ENCODE measurements at places on chromosomes 7 and 10.

DNA sequence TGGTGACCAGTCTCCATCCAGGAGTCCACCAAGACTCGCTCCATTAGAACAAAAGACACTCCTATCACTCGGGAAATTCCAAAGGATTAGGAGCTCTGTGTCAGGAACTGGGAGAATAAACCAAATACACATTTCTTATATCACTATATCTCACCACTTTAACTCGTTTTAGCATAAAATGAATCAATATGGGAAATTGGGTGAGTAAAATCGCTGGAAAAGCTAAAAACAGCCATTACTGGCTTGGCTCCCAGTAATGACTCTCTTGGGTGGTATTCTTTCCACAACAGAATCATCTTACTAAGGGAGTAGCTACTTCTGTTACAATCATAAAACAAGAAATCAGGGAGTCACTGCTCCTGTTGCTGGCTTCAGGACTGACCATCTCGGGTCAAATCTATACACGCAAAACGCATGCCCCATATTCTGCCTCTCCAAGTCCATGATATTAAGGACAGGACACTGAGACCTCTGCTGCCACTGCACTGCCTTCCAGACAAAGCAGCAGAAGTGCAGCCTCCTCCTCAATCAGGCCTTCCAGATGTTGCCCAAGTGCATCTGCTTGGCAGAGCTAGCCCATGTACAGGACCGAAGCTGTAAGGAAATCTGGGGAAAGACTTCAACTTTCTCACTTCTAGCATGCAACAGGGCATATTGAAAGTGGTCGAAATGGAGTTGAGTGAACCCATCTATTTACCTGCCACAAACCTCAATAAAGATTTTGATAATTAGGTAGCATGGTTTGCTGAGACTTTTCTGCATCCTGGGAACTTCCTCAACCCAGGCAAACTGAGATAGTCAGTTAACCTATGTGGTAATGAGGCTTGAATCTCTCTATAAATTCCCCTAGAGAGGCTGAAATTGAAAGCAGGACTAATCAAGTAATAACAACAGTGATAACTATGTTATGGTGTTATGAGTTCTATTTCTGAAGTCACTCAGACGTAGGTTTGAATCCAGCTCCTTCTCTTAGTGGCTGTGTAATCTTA, 14.4 kb upstream of the PANK1 start:
- DNase-seq, result no peak

DNA sequence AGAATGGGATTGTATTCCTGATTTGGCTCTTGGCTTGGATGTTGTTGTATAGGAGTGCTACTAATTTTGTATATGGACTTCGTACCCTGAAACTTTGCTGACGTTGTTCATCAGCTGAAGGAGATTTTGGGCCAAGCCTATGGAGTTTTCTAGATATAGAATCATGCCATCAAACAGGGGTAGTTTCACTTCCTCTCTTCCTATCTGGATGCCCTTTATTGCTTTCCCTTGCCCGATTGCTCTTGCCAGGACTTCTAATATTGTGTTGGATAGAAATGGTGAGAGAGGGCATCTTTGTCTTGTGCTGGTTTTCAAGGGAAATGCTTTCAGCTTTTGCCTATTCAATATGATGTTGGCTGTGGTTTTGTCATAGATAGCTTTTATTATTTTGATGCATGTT, 92.3 kb downstream of the CCDC7 start:
- DNase-seq, result no peak

DNA sequence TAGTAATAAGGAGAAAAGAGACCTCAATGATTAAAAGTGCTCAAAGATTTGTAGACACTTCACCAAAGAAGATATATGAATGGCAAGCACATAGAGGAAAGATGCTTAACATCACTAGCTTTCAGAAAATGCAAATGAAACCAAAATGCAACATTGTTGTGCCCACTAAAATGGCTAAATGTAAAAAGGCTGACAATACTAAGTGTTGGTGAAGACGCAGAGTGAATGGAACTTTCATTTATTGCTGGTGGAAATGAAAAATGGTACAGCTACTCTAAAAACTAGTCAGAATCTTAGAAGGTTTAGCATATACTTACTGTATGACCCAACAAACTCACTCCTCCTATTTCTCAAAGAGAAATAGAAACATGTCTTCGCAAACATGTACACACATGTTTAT, 212.9 kb upstream of the PITRM1 start:
- DNase-seq, result no peak

GRCh38 chr10:119768455-119769094, 42.7 kb downstream of the INPP5F start:
- no peak for DNase-seq

DNA sequence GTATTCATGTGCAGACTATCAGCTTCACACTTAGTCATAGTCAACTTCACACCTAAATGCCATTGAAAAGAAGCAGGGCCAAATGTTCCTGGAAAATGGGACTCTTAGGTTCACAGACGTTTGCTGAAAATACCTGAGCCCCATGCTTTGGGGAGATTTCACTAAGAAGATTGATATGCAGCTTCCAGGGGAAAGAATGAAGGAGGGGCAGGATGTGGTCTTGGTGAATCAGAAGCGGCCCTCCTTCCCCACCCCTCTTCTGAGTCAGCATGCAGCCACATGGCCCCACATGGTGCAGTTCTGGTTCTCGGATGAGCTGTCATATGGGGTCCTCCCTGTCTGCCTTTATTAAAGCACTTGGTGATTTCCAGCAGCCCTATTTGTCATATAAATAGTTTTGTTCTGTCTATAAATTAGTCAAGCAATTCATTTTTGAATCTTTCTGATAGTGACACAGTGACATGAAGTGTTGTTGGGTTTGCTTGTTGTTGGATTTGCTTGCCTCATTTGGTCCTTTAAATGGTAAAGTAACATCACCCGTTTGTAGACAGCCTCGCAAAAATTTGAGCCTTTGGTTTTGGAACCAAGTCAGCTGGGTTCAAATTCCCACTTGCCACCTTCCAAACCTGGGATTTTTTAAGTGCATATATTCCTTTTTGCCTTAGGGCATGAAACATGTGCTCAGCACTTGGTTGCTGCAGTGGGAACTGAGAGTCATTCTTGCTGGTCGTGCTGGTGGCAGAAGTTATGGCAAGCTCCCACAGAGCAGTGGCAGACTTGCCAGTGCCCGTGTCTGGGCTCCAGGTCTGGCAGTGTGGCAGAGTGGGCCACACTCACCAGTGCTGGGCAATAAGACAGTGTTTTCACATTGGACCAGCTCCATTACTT, 68.1 kb upstream of the CDK6 start:
- peak; percentile 13 for DNase-seq

DNA sequence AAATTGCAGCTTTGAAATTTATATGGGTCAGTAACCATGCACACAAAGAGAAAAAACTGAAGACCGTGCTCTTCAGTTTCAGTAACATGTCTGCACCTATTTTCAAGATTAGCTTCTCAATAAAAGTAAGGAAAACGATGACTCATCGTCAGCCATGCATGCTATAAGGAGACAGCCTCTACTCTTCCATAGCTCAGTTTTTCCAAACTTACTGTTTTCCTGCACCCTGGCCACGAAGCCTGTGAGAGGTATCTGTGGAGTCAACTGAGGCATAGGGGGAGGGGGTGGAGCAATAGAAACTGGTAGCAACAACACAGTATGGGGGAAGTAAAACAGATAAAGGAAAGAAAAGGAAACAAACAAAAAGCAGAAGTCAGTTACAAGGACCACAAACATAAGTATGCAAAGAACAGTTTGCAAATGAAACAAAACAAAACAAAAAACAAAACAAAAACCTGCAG, 58.0 kb downstream of the PDSS1 start:
- DNase-seq, result no peak

- DNase-seq, result no peak
These were observed 23.6 kb downstream of the GNA12 start for GRCh38 chr7:2820508-2820934.

DNA sequence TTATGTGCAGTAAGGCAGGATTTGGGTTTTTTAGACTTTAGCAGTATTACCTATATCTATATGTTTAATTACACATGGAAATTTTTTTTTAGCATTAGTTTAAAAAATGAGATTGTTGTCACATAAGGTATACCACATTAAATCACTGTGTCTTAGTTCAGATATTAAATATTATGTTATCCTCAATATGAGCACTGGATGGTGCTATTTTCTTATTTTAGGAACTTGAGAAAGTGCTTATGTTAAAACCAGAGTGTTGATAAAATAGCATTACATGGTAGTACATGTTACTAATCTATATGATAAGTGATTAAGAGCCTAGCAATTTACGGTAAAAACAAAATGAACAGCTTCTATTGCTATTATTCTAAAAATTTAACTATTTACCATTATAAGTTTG, 28.8 kb downstream of the MIOS start:
- DNase-seq, result peak; percentile 24

- no peak for DNase-seq
These were observed 14.9 kb upstream of the HSPA12A start for GRCh38 chr10:116757246-116757645.

GRCh38 chr10:7942316-7942715, 112.2 kb upstream of the GATA3 start:
- no peak for DNase-seq

GRCh38 chr10:116925056-116925455, 75.8 kb downstream of the ENO4 start:
- DNase-seq, result no peak

DNA sequence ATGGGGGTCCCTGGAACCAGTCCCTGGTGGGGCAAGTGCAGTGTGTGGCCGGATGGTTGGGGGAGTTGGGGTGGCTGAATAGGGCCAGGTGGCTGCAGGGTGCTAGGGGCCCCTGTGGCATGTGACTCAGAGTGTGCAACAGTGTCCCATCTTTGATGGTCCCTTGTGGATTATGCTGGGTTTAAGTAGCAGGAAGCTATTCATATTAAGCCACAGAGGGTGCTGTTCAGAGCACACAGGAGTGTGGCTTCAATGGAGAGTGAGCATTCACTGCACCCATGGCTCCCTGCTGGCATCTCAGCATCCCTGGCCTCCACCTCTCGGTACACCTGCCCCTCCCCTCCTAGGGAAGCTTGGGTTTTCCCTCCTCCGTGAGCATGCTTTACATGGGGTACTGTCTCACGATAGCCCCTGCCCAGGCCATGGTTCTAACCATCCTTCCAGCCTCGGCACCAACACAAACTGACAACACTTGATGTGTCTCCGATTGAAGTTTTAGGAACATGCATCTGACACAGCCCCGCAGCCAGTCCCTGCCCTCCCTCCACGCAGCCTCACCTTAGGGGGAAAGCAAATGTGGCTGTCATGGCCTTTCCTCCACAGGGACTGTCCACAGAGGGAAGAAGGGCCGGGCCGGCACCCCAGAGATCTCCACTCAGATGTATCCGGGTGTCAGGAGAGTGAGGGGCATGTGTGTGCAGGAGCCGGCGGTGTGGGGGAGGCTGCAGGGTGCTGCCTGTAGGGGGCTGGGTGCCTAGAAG, 30.4 kb upstream of the PPIF start:
- DNase-seq, result no peak

DNA sequence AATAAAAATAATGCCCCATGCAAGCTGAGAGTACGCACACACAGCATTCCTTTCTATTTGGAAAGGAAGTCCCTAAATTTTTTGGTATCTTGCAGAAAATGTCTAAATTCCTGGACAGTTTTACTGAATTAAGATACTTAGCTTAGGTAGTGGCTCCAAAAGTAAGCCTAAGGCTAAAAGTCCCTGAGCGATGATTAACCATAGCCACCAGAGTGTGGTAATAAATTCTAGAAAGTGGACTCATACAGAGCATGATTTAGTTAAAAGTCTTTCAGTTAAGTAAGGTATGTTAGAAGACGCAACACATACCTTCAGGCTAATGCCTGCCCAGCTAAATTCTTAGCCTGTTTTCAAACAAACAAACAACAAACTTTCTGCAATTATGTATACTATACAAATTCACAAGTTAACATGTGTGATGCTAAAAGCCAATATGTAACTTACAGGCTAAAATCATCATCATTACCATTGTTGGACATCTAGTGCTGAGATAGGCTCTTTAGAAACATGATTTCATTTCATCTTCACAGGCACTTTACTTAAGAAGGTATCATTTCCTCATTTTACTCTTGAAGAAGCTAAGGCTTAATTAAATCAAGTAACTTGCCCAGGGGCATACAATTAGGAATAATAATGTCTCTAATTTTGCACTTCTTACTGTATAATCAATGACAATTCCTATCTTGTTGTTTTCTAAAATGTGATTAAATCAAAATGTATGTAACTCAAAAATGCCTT, 261.4 kb upstream of the YAE1 start:
- DNase-seq, result no peak

DNA sequence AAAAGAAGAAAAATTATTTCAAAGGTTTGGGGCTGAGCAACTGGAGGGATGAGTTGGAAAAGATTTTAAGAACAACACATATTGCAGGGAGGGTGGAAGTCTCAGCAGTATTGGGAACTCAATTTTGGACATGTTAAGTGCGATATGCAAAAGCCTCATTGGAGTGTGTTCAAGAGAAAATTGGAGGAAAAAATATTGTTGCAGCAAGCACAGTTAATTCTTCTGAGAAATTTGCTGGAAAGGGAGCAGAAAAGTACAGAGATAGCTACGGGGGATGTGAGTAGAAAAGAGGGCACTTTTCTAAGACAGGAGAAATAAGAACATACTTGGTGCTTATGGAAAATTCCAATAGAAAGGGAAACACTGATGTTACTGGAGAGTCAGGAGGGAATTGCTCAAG, 59.8 kb upstream of the MAGI2 start:
- DNase-seq, result no peak

DNA sequence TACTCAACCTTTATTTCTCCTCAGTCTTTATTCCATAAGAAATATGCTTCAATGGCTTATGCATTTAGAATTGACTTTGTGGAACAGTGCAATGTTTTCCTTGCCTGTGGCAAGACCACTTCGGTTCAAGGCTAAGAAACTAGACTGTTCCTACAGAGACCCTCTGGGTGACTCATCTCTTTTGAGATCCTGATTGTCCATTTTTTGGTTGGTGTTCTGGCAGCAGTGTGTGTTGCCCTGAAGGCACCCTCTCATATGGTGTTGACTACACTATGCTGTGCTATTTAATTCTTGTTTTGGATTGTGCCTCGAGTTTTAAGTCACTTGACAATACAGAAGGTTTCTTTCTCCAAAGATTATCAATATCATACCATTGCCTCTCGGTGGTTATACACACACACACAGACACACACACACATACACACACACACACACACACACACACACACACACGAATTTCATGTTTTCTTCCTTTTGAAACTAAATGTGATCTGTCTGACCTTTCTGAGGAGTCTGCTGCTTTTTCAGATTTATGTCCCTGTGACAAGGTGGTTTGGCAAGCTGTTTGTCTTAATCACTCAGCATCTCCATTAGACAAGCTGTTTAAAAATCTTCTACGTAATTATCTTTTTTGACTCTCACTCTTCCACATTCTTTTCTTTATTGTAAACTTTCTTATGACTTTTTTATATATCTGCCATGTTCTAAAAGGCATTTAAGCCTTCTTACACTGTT, 187.2 kb downstream of the VTI1A start:
- DNase-seq, result no peak

- DNase-seq, result no peak
These were observed 15.1 kb upstream of the CUBN start for GRCh38 chr10:17144757-17145156.

- no peak for DNase-seq
These were observed 2.5 kb downstream of the ZYX start for GRCh38 chr7:143383642-143383957.

- DNase-seq, result no peak
These were observed 43.2 kb upstream of the FAM133B start for GRCh38 chr7:92633211-92633906.
